ENCODE measurements at places on chromosomes 4 and X.

DNA sequence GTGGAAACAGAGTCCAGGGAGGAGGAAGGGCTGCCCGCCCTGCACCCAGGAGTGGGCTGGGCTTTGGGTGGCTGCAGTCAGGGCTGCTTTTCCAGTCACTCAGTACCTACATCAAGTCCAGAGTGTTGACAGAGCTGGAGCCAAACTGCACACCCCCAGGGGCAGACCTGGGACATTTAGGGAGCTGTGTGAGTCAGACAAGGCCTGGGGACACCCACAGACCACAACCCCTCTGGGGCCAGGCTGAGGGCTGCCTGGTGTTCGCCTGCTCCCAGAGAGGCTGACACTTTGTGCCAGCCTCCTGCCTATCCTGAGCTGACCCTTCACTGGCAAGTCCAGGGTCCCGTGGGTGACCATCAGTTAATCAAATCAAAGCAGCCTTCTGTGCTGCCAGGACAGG lies 240.0 kb downstream of the BCOR start:
- peak; percentile 21 for DNase-seq

DNA sequence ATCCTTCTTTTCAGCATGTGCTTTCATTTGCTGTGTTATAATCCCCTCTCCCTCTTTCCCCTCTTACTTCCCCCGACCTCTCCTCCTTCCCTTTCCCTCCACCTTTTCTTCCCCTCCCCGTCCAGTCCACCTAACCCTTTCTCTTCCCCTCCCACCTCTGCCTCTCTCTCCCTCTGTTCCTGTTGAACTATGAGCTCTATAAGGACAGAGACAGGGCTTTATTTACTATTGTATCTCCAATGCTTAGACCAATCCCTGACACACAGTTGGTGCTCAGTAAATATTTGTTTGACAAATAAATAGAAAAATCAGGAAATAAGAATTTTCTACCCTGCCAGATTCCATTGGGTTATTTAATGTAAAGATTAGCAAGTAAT lies 60.8 kb downstream of the EGF start:
- no peak for DNase-seq

DNA sequence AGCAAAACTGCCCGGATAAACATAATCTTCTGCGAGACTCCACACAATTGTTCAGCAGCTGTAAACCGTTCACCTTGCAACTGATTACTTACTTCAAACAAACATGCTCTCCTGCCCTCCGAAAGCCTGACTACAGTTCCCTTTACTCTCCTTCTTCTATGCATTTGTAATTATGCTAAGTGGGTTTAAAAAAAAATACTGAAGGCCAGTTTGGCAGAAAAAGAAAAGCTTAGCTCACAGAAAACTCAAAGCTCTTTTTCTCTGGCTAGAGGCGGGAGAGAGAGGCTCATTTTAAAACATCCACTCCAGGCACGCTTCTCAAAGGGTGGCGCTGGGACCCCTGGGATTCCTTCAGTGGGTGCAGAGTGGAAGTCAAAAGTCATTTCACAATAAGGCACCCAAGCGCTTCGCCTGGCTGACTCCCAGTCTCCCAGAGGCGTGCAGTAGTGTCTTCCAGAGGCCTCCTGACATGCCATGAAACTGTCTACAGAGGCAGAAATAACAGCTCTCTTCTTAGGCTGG lies 1.9 kb downstream of the DHRSX start:
- DNase-seq, result peak; percentile 31

GRCh38 chrX:17547658-17548057 lies 172.7 kb downstream of the NHS start:
- peak; percentile 49 for DNase-seq

GRCh38 chr4:69610484-69610883 lies 29.0 kb downstream of the UGT2A2 start:
- peak; percentile 4 for DNase-seq

- peak; percentile 72 for DNase-seq
Measured at GRCh38 chr4:13627178-13627605, 333 bp downstream of the BOD1L1 start.

- DNase-seq, result no peak
Measured at GRCh38 chrX:9135901-9136510, 102.1 kb upstream of the FAM9B start.
